ENCODE measurements at places on chromosomes 3 and 15.

DNA sequence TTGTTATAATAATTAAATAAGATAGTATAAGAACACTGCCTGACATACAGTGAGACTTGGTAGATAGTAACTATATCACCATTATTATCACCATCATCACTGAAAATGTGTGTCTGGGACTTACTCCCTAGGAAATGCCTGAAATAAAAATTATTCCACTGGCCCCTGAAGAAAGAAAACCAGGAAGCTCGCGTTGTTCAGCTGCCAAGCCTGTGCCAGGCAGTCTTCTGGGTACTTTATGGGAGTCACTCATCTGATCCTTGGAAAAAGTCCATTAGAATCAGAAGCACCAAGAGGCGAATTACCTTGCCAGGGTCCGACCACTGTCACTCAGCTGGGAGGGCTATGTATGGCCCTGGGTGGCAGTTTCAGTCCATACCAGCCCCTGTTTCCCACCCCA lies 220.3 kb upstream of the TPM1 start:
- DNase-seq, result no peak

GRCh38 chr3:184619787-184620430 lies 58.3 kb downstream of the EPHB3 start:
- no peak for DNase-seq

- DNase-seq, result no peak
Measured at GRCh38 chr3:192068464-192069254, 607.7 kb downstream of the PYDC2 start.

- DNase-seq, result no peak
Measured at GRCh38 chr3:74614107-74614967, at the start of gene CNTN3. TSS of gene CNTN3 (minus strand) at chr3:74614659. CDS start at chr3:74521112, 93,547 bp downstream.

DNA sequence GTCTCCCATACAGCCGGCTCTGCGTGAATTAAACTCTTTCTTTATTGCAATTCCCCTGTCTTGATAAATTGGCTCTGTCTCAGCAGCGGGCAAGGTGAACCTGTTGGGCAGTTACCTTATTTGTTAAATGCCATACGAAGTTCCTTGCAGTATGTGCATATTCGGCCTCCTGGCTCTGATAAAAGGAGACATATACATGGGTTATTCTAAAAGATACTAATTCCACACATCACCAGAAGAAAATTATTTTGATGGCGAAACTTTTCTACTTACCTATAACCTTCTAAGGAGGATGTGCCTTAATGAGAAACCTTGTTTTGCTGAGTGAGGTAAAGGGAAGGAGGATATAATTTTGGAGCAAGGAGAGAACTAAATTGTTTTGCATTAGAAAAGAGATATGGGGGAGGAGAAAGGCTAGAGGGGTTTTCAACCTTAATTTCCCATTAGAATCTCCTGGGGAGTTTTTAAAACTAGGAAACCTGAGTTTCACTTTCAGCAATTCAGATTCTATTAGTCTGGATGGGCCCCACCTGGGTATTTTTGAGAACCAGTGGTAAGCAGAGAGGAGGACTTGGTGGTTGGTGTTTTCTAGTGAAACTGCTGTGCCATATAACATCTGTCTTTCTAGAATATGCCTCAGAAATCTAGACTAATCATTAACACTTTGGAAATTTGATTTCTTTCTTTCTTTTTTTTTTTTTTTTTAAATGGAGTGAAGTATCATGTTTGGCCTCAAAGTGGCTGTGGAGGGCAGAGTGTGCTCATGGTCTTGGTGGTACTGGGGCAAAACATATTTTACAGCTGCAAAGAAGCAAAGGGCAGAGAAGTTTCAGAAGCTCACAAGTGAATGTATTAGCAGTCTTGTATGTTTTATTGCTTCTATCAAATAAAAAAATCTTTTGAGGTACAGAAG lies 23.0 kb downstream of the NANOGP8 start:
- no peak for DNase-seq

GRCh38 chr3:57961828-57962447 lies 46.3 kb upstream of the FLNB start:
- peak; percentile 35 for DNase-seq

- DNase-seq, result no peak
Measured at GRCh38 chr3:13608969-13609725, 60.2 kb downstream of the FBLN2 start.

DNA sequence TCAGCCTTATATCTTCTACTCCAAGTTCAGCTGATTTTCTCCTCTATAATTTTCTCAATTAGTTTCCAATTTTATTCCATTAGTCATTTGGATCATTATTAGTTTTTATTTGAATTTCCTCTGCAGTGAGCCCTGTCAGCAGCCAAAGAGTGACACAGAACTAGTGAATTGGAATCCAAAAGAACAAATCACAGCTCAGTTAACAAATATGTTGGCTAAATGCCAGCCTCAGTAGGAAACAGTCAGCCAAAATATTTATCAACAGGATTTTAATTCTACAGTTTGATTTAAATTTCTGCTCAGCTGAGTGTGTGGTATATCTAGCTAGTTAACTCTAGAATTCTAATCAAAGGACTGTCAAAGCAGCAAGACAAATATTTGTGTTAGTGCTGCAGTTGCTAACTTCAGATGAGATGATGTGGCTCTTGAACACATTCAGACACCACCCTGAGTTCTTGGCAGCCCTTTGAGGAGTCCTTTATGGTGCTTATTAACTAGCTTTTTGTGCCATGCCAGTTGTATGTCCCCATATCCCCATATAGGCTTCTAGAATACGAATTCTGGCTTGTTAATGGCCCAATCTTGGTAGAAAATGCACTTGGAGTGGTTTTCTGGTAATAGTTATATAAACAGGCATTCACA lies 194.5 kb downstream of the CPNE4 start:
- no peak for DNase-seq

- DNase-seq, result no peak
Measured at GRCh38 chr3:52077925-52078324, 21.6 kb upstream of the DUSP7 start.

- DNase-seq, result no peak
Measured at GRCh38 chr15:87713475-87713879, 543.1 kb downstream of the NTRK3 start.

DNA sequence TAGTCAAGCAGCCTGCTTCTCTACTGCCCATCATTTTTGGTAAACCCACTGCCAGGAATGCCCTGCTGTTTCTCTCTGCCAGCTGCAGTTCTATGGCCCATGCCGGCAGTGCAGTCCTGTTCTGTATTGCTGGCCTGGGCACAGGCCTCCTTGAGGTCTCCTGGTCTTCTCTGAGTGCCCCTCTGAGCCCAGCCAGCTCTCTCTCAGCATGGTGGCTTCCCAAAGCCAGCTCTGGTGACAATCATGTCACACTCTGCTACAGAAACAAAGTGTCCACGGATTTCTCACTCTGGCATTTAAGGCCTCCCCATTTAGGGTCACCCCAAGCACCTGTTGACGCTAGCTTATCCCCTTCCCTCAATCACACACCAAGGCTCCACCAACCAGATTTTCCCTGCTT lies 24.5 kb downstream of the SRPRB start:
- DNase-seq, result no peak

DNA sequence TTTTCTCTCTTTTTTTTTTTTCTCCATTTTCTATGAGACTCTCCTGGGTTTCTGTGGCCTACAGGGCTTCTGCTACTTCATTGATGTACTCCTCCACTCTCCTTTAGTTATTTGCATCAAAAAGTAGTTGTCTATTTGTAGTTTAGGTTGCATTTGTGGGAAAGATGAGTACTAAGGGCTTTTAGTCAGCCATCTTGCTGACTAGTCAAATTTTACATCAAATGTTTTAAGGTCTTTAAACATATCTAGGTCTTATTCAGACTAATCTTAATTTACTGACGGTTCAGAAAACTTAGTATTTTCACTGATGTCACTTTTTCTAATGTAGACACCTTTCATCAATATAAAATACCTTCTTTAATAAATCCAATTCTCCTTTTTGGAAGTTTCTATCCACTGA lies 871.0 kb downstream of the PLOD2 start:
- DNase-seq, result no peak

DNA sequence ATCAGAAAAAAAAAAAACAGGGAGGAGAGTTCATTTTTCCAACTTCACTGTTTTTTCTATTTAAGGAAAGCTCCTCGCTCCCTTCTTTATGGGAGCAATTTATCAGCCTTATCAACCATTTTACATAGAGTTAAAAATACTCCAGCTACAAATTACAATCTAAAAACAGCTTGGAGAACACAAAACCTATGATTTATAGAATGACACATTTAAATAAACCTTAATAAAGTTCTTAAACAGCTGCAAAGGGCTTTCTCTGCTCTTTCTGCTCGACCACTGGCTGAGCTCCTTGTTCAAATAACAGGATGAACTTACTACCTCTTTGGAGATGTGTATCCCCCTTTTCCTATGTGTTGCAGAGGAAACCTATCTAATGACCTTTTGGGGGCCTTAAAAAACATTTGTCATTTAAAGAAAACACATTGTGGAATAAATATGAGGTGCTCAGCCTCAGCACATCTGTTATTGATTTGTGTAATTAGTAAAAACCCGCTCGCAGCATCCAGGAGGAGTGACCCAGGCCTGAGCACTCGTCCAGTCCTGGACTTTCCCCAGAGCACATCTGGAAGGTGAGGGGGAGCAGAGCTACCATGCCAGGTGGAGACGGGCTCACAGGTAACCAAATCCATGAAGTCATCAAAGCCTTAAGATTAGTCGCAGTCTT lies 231.2 kb downstream of the ATP8B4 start:
- no peak for DNase-seq

GRCh38 chr3:43031889-43032545 lies 52.9 kb downstream of the GASK1A start:
- no peak for DNase-seq

DNA sequence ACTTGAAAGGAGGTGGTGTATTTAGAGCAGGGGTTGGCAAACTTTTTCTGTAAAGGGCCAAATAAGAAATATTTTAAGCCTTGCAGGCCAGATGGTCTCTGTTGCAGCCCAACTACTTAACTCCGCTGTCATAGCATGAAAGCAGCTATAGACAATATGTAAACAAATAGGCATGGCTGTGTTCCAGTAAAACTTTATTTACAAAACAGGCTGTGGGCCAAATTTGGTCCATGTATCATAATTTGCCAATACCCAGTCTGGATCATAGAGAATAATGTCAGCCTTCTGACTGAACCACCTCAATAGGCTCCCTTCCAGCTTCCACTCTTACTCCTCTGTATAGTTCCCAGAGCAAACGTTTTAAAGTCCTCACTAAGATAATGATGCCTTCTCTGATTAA lies 638.8 kb upstream of the CFAP20DC start:
- no peak for DNase-seq

DNA sequence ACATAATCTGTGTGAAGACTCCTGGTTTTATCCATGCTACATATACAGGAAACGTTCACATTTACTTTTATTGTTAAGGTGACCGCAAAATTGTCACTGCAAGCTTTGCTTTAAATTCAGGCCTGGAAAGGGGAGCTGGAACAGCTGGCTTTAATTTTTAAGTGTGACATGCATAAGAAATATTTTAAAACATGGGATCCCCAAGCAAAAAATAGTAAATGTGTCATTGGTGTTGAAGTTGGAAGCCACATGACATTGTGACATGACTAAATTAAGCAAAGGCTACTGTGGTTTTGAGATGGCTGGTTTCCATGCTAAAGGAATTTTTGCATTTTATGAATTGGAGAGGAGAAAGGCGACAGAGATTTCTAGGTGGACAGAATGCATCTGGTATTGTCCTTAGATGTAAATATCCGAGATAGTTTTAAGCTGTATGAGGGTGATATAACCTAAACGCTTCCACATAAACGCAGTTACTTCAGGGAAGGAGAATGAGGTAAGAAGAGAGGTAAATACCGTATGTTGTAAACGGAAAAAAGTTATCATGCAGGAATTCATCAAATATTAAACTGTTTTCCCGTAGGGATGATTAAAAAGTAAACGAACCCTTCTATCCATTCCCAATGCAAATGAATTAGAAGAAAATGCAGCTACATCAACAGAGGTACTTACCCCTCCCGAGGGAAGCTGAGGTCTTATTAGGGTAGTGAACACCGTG lies 927 bp upstream of the FYTTD1 start:
- DNase-seq, result no peak

DNA sequence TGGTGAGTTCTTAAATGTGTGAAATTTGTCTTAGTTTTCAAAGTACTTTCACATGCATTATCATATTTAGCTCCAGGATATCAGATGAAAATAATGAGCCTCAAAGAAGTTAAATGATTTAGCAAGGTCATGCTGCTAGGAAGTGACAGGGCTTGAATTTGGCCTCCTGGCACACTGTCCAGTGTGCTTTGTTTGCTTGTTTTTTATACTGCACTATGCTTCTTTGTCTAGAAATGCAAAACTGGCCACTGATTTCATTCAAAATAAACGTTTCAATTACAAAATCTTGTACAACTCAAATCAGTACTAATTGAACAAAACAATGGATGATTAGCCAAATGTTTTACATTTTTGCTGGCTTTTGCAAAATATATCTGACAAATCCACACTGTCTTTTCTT lies 583.3 kb upstream of the CBLB start:
- no peak for DNase-seq

DNA sequence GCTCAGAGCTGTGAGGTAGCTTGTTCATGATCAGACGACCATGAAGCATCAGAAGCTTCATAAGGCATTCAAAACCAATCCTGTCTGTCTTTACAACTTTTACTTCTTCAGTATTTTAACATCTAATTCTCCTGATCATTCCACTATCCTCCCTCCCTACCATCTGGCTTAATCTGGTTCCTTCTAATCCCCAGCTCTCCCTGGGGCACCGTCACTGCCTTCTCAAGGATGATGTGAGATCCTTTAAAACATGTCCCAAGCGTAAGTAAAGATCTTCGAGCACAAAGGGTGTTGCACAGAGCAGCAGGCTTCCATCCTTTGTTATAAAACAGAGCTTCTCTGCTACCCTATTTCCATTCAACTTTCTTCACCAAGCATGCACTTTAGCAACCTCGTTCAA lies 362.7 kb upstream of the ARRDC4 start:
- DNase-seq, result no peak

- DNase-seq, result no peak
Measured at GRCh38 chr3:14151471-14152083, 26.7 kb downstream of the TMEM43 start.

- no peak for DNase-seq
Measured at GRCh38 chr3:170331143-170331542, 26.4 kb upstream of the SKIL start.

GRCh38 chr3:21216598-21216997 lies 534.4 kb downstream of the ZNF385D start:
- no peak for DNase-seq

GRCh38 chr3:146561879-146562278 lies 17.5 kb upstream of the PLSCR1 start:
- no peak for DNase-seq

- DNase-seq, result peak; percentile 69
Measured at GRCh38 chr3:53375019-53375418, 27.7 kb upstream of the DCP1A start.

GRCh38 chr3:105343991-105344390 lies 22.7 kb upstream of the ALCAM start:
- DNase-seq, result no peak

GRCh38 chr15:89999676-90000185 lies 1.4 kb upstream of the ZNF710 start:
- DNase-seq, result no peak

Measured in RPMI8226 (cell line).